Stimulated activated CD4-positive, alpha-beta T cell treated with anti-CD3 and anti-CD28 coated beads, Interleukin-4, amount 100 ng/mL, for 48 hours (primary cell): ENCODE measurements at places on chromosomes 2 and 18.

- no peak for DNase-seq
Observed at GRCh38 chr2:26726228-26726627, 33.7 kb downstream of the KCNK3 start.

- no peak for DNase-seq
Observed at GRCh38 chr2:233928594-233929351, 11.6 kb downstream of the TRPM8 start.

- DNase-seq = no peak
Observed at GRCh38 chr2:85846411-85846810, 42.4 kb downstream of the ST3GAL5 start.

DNA sequence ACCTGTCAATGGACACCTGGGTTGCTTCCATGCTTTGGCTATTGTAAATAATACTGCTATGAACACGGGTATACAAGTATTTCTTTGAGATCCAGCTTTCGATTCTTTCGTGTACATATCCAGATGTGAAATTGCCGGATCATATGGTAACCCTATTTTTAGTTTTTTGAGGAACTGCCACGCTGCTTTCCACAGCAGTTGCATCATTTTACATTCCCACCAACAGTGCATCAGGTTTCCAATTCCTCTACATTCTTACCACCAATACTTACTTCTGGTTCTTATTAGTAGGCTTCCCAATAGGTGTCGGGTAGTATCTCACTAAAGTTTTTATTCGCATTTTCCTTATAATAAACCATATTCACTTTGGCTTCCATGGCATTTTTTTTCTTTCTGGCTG is 69.6 kb downstream of the PID1 start:
- no peak for DNase-seq

GRCh38 chr2:151200844-151201243 is 60.8 kb downstream of the RBM43 start:
- no peak for DNase-seq

- DNase-seq = peak; percentile 14
Observed at GRCh38 chr2:221571551-221572218, 419 bp downstream of the EPHA4 start.

GRCh38 chr2:102708847-102709559 is 52.8 kb upstream of the TMEM182 start:
- no peak for DNase-seq

DNA sequence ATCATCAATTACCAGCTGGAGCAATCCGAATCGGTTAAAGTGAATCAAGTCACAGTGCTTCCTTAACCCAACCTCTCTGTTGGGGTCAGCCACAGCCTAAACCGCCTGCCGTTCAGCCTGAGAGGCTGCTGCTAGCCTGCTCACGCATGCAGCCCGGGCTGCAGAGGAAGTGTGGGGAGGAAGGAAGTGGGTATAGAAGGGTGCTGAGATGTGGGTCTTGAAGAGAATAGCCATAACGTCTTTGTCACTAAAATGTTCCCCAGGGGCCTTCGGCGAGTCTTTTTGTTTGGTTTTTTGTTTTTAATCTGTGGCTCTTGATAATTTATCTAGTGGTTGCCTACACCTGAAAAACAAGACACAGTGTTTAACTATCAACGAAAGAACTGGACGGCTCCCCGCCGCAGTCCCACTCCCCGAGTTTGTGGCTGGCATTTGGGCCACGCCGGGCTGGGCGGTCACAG is 496 bp upstream of the ITGA4 start:
- DNase-seq = peak; percentile 40

DNA sequence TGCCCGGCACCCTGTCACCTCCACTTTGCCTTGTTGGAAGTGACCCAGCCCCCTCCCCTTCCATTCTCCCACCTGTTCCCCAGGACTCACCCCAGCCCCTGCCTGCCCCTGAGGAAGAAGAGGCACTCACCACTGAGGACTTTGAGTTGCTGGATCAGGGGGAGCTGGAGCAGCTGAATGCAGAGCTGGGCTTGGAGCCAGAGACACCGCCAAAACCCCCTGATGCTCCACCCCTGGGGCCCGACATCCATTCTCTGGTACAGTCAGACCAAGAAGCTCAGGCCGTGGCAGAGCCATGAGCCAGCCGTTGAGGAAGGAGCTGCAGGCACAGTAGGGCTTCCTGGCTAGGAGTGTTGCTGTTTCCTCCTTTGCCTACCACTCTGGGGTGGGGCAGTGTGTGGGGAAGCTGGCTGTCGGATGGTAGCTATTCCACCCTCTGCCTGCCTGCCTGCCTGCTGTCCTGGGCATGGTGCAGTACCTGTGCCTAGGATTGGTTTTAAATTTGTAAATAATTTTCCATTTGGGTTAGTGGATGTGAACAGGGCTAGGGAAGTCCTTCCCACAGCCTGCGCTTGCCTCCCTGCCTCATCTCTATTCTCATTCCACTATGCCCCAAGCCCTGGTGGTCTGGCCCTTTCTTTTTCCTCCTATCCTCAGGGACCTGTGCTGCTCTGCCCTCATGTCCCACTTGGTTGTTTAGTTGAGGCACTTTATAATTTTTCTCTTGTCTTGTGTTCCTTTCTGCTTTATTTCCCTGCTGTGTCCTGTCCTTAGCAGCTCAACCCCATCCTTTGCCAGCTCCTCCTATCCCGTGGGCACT is 4.5 kb downstream of the RETREG2 start:
- no peak for DNase-seq

GRCh38 chr18:9684881-9685614 is 23.1 kb upstream of the RAB31 start:
- DNase-seq = no peak

- DNase-seq = no peak
Observed at GRCh38 chr18:49944663-49945062, 131.3 kb upstream of the ACAA2 start.

DNA sequence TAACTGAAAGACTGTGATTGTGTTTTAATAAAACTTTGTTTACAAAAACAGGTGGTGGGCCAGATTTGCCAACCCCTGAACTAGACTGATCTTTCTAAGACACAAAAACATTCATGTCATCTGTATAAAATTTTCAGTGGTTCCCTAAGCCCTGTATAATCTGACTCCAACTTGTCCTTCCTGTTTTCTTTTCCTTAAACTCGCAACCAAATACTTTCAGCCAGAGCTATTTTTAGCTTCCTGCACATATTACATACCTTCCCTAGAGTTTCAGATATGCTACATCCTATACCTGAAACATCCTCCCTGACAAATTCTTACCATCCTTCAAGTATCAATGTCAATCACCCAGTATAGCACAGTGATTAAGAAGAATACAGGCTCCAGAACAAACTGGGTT is 4.8 kb downstream of the GCFC2 start:
- DNase-seq = no peak

DNA sequence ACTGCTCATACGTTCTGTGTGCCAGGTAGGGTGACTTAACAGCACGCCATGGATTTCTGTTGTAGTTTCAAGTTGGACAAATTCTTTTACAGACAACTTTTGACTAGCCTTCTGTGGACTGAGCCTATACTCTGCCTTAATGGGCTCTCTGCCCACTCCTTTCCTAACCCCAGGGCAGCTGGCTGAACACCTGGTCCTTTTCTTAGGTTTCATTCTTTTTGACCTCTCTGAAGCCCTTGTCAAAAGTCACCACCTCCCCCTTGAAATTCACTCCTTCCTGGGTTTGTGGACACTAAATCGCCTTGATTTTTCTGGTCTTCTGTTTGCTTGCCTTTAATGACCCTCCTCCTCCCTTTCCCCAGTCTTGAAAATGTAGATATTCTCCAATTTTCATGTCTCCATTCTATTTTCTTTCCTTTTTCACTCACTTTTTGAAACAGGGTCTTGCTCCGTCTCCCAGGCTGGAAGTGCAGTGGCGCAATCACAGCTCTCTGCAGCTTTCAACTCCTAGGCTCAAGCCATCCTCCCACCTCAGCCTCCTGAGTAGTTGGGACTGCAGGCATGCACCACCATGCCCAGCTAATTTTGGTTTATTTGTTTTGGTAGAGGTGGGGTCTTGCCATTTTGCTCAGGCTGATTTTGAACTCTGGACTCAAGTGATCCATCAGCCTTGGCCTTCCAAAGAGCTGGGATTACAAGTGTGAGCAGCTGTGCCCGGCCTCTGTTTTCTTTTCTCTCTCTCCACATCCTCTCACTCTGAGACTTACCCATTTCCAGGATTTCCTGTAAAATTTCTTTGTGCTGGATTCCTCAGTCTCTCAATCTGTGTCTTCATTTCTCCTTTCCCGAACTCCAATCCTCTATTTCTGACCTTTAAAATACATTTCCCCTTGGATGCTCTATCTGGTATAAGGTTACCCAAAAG is 112.9 kb downstream of the PLB1 start:
- no peak for DNase-seq

DNA sequence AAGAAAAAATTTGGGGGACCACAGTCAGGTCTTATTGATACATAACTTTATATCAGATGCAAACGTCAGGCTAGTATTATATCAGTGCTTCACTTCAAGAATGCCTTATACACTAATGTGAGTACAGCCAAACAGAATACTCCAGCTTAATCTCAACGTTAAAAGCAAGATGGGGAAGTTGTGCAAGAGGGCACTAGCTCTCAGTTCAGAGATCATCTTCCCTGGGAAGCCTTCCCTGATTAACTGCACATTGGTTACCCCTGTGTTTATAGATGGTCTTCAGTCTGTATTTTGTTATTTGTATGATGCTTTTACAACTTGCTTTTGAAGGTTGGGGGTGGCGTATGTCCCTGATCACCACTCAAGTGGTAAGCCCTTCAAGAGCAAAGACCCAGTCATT is 11.4 kb downstream of the EPAS1 start:
- DNase-seq = no peak

- no peak for DNase-seq
Observed at GRCh38 chr18:43276491-43276890, 799 bp downstream of the SYT4 start.

DNA sequence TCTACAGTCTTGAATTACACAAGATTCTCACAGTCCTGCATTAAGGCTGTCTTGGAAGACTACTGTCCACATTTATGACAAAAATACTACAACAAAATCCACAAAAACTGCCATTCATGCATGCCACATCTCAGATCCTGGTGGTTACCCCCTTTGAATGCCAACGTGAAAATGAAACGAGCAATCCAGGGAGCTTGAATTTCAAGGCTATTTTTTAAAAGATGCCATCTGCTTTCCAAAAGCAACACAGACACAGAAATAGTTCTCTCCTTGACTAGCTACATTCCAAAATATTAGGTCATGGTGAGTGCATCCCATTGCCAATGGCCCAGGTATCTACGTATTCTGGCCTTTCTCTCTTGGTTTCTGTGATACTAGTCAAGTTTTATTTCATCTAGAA is 36.3 kb downstream of the IRS1 start:
- no peak for DNase-seq

GRCh38 chr2:127508023-127508630 is 18.2 kb downstream of the IWS1 start:
- DNase-seq = no peak

GRCh38 chr2:86621280-86621943 is 2.3 kb downstream of the RNF103 start:
- no peak for DNase-seq

- no peak for DNase-seq
Observed at GRCh38 chr2:6994536-6995128, 77.4 kb downstream of the RNF144A start.
